ENCODE measurements at places on chromosomes 3 and 15.

- DNase-seq = no peak
Measured at GRCh38 chr3:126347543-126348161, 9.6 kb downstream of the KLF15 start.

GRCh38 chr3:93981649-93982048, 1.7 kb downstream of the ARL13B start:
- no peak for DNase-seq

- DNase-seq = no peak
Measured at GRCh38 chr15:26879706-26880105, 12.8 kb downstream of the GABRA5 start.

DNA sequence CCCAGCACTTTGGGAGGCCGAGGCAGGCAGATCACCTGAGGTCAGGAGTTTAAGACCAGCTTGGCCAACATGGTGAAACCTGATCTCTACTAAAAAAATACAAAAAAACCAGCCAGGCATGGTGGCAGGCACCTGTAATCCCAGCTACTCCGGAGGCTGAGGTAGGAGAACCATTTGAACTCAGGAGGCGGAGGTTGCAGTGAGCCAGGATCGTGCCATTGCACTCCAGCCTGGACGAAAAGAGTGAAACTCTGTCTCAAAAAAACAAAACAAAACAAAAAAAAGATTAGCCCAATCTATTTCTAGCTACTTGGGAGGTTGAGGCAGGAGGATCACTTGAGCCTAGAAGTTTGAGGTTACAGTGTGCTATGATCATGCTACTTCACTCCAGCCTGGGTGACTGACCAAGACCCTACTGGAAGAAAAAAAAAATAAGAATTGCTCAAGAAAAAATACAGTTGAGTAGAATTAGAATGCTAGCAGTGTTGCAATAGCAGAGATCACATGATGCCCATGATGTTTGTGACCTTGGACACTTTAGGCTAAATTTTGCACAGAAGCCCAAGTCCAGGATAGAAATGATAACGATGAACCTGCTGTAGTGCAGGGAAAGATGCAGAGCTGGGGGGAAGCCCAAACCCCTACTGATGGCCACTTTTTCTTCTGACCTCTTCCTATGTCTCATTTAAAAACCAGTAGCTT, 162.2 kb downstream of the LPP start:
- peak; percentile 45 for DNase-seq

All from inflammatory macrophage (primary cell).